ENCODE measurements at places on chromosomes 2 and 18.
A peak's percentile ranks its signal among the peaks of the same experiment; 100 is the strongest.

DNA sequence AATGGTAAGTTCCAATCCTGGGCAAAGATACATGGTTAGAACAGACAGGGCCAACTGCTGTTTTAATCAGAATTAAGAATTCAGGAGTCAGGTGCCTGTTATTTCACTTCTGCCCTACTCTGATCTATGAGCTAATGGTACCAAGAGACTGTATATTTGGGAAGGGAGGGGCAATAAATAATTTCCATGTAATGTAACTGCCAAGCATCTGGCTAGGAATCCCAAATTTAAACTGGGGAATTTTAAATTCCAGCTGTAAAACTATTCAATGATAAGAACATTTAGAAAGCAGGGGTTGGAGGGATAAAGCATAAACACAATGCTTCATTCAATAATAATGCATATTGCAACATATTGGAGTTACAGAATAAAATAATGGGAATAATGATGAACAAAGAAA, 49.7 kb downstream of the SCN7A start:
- DNase-seq: no peak

DNA sequence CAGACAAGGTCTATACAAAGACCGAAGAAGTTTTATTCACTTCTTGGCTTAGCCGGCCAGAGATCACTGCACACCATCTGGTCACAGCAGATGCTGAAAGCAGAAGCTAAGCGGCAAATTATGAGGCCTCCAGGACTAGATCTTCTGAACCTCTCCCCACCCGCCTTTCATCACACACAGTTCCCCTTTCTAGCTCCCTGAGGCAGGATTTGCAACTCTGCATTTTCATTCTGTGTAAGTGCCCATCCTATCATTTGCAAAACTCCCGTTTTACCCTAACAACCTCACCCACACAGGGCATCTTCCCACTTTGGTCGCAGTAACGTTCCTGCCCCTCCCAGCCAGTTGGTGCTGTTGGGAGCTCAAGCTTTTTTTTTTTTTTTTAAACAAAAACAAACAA, 3.1 kb upstream of the MOB1A start:
- no peak for DNase-seq

DNA sequence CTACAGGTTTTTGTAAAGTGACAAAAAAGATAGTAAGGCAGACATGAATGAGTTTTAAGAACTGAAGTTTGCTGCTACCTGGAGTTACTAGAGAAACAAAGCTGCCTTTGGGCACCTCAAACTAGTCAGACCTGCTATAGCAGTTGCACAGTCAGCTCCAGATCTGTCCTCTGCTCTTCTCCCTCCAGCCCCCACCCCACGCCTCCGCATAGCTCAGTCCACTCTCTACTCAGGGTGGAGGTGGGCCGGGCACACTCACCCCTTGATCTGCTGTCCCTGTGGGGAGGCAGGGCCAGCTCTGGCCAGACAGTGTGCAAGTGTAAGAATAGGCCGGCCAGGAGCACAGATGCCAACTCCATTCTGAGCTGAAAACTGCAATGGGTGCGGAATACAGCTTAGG, 4.1 kb downstream of the SERTAD2 start:
- DNase-seq: no peak

DNA sequence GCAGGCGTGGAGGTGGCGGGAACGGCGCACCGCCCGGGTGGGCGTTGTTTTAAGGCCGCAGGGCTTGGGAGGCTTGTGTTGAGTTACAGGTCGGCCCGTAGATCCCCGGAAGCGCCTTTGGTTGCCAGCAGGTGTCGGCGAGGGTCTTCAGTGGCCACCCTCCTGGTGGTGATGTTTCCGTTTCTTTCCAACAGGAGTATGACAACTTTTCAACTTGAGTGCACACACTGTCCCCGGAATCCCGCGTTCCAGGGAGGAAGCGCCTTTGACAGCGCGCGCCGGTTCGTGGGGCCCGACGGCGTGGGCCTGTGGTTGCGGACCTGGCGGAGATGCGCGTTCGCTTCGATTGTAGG, 1.0 kb upstream of the HDAC4 start:
- no peak for DNase-seq

- DNase-seq: no peak
Observed at GRCh38 chr18:68083131-68083530, 566.6 kb upstream of the DSEL start.

DNA sequence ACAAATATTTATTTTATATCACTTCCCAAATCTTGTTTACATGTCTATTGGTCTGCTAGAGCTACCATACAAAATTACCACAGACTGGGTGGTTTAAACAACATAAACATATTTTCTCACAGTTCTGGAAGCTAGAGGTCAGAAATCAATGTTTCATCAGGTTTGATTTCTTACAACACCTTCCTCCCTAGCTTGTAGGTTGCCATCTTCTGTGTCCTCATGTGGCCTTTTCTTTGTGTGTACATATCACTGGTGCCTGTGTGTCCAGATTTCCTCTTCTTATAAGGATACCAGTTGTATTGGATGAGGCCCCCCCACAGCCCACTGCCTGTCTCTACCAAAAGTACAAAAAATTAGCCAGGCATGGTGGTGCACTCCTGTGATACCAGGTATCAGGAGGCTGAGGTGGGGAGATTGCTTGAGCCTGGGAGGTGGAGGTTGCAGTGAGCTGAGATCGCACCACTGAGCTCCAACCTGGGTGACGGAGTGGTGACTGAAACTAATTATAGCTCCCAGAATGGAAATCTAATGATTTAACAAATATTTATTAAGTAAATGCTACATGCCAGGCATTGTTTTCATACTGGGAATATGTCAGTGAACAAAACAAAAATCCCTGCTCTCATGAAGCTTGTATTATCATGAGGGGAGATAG, 13.6 kb downstream of the EML4 start:
- DNase-seq: no peak

DNA sequence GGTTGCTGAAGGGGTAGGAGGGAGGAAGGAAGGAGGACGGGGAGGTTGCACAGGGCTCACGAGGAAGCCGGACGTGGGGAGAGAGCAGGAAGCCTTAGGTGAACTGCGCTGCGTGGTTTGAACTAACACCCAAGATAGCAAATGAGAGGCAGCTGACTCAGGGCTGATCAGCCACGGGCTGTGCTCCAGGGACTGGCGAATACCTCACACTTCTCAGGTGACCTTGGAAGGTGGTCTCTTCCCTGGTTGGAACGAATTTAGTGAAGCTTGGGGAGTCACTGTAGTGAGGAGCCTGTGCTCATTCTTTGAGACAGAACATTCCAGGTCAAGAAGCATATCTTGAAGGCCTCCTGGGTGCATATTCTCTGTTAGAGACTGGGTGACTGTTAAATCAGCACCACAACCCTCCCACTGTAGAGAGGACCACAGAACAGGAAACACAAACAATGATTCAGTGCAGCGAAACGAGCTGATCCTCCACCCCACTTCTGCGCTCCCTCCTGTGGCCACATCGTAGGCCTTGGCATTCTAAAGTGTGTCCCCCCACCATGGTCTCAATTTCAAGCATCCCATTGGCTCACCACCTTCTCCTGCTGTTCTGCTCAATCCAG, 33.8 kb downstream of the TOGARAM2 start:
- no peak for DNase-seq

DNA sequence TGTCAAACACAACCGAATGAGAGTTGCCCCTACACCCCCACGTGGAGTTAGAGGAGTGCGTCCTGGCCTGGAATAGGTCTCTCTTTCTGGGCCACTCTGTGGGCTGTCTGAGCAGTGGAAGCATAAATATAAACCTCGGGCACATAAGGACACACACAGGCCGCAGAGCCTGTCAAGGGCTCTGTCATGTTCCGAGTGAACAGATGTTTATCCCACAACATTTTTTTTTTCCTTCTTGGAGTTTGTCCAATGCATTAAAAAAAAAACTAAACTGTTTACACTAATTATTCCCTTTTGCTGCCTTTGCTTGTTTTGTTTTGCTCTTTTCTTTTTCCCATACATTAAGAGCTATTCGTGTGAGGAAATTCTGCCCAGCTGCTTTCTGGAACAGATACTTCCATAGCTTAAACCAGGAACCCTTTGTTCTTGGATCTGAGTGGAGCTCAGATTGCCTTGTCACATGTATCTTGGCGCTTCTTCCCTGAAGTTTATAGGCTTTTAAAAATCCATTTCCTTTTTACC, 228.3 kb upstream of the FOSL2 start:
- DNase-seq: peak; percentile 36

- no peak for DNase-seq
Observed at GRCh38 chr2:59567151-59567550, 986.3 kb downstream of the BCL11A start.

DNA sequence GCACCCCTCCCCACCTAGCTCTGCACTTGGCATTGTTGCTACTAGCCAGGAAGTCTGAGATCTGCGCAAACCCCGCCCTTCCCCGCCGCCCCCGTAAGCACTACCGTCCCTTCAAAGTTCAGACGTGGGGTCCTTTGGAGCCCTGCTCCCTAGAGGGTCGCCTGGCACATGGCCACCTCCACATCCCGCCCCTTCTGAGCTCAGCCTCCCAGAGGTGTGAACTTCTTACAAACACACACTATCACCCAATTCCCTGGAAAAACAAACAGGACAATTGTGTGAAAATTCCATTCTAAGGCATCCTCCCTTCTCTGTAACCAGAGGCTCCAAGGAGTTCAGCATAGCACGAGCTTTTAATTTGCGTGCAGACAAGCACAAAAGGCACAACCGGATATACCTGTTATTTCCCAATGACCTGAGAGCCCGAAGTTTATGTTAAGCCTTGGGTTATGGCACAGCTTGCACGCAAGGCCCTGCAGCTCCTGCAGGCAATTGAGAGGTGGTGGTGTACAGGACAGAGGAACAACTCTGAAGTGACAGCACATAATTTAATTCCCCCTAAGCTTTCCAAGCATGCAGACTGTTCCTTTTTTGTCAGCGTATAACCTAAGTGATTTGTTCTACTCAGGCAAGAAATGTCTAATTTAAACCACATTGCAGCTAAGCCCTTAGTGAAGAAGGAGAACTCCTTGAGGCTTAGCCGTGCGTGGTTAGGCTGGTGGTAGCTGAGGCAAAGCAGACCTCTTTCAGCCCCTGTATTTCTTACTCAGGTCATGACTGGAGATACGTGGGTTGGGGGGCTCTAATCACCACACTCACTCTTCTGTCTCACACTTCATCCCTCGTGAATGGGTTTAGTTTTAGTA, 20.3 kb upstream of the CYP1B1 start:
- no peak for DNase-seq

DNA sequence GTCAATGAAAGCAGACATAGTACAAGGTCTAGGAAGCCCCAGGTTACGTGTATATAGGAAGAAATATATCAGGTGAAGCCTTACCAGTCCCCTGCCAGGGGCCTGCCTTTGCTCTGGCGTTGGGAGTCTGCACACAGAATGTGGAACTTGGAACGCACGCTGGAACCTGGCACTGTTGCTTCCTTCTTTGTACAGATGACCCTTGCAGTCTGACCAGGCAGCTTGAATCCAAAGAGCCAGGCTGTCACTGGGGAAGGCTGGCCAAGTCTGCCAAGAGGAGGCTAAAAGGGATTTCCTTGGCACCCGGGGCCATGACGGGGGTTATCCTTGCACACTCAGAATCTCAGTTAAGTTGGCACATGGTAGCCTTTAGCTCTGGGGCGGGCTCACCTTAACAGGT, 39.5 kb downstream of the TMEM247 start:
- DNase-seq: no peak

- no peak for DNase-seq
Observed at GRCh38 chr2:205060269-205060668, 515.0 kb downstream of the PARD3B start.

DNA sequence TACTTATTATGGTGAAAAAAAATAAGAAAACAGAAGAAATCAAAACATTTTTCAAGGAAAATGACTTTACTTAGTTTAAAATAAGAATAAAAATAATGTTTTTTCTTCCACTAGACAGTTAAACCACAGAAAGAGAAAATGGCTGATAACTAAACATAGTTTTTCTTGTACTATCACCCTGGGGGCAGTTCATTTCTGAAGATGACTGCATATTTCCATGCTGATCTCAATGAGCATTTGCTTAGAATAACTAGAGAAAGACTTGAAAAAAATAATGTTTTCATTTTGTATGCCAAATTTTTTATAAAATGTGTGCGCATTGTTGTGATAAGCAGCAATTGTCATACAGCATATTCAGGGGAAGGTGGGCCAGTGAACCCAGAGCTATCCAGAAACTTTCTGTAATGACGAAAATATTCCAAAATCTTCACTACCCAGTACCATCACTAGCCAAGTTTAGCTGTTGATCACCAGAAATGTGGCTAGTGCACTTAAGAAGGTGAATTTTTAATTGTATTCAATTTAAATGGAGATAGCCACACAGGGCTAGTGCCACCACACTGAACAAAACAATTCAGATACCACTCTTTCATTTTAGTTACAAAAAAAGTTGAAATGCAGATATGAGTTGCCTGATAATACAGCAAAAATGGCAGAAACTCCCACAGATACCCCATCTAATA, 513.4 kb upstream of the NETO1 start:
- no peak for DNase-seq

DNA sequence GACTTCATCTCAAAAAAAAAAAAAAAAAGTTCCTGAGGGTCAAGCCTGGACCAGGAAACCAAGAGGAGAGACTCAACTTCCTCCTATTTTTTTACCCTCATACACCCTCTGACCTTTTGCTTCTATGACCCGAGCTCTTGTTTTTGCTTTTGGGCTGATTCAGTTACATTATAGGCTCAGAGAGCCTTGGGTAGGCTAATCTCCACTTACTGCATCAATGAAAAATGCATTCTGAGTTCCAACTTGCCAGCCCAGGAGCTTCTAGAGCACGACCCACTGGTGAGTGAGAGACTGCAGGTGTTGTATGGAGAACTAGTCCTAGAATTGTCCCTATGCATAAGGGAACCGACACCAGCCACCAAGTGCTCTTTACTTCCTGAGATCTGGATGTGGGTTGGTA, 91.1 kb downstream of the CABLES1 start:
- DNase-seq: no peak

DNA sequence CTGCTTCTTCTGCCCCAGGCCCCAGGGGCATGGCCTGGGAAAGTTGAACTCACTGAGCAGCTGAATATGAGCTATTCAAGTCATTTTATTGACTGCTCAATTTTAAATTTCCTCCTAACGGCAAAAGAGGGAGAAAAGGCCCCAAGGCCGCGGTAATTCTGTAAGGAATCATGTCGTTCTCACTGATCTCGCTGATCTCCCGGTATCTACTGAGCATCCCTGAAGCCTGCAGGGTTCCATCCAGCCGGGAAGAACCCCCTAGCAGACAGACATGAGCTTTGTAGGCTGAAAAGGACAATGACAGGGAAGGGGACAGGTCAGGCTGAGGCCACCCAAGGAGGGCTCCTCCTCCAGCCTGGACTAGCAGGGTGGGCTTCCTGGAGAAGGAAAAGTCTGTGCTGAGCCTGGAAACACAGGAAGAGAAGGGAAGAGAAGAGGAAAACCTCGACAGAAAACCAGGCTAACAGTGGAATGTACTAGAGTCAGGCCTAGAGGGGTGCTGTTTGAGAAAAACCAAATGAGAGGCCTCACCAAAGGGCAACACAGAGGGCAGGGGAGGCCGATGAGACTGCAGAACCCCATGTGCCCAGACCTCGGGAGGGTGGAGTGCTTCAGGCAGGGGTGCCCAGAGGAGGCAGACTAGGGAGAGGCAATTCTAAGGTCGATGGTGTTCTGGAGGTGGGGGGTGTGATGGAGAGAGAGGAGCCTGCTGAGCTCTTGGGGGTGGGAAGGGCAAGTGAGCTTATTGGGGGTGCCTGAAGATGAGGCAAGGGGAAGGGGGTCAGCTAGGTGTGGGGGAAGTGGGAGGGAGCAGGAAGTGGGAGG, 2.9 kb upstream of the NPPC start:
- DNase-seq: no peak

GRCh38 chr18:2589345-2590068, 18.1 kb downstream of the NDC80 start:
- DNase-seq: no peak

- DNase-seq: no peak
Observed at GRCh38 chr2:7555260-7555659, 638.0 kb downstream of the RNF144A start.
